Mesenchymal stem cell (in vitro differentiated cells and primary cell): ENCODE measurements at places on chromosomes 7 and 10.

- DNase-seq, result no peak
Observed at GRCh38 chr7:29204491-29205272, 10.1 kb downstream of the CHN2 start.

GRCh38 chr7:98315318-98315993 lies 34.0 kb downstream of the BRI3 start:
- no peak for DNase-seq

DNA sequence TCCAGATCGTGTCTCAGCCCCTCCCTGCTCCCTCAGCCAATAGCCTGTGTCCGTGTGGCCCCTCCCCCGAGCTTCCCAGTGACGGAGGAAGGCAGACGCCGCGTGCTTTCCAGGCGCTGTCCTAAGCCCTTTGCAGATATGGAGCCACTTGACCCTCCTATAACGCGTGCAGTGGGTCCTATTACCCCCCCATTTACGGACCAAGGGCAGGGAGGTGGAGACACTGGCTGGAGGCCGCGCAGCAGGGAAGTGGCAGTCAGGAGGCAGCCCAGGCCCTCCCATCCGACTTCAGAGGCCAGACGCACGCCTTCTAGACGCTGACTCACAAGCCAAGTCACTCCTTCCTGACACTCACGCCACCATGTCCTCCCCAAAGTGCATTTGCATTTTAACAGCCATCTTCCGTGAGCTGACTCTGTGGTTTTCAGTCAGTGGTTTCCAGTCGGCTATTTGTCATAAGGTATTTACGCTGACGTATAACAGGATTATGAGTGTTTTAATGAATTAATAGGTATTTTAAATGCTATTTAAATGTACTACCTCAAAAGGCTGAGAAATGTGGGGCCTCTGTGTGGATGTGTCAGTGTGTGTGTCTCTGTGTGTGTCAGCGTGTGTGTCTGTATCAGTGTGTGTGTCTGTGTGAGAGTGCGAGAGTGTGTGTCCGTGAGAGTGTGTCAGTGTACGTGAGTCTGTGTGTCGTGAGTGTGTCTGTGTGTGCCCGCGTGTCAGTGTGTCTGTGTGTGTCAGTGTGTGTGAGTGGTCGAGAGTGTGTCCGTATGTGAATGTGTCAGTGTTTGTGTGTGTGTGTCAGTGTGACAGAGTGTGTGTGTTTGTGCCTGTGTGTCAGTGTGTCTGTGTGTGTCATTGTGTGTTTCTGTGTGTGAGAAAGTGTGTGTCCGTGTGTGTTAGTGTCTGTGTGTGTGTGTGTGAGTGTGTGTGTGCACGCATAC lies 92.0 kb upstream of the INSIG1 start:
- DNase-seq, result peak; percentile 99

DNA sequence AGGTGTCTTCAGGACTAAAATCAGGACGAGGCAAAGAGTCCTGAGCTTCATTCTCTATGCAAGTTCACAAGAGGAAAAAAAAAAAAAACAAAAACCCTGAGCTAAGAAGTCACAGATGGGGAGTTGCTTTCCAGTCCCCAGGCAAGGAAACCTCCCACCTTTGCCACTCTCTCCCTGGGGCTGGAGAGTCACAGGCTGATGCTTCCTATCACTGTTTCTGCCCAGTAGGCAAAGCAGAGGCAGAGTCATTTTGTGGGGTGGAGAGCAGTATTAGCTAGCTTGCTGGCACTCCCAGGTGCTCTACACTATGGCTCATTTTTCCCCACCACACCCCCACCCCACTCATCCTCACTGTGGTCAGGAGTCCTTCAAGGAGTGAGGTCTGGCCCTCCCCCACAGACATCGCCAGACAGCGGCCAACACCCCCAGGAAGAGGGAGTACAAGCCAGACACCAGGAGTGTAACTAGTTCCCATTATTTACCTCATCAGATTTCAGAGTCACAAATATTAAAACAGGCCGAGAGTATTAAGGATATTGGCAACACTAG lies 34.6 kb upstream of the UNC5B start:
- no peak for DNase-seq

DNA sequence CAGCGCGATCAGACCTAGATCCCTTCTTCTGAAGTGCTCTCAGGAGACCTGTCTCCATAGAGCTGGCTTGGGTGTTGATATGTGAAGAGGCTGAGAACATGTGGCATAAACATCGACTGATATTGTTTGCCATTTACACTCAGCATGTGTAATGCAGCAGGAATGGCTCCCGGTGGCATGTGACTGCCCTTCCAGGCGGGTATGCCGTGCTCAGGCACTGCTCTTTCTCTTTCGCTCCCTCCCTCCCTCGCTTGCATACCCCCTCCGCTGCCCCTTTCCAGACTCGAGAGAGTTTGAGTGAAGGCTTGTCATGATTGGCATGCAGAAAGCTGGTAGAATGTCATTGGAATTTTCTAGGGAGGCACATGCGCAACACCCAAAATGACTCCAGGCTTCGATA lies 107.3 kb upstream of the PDCD4 start:
- no peak for DNase-seq

DNA sequence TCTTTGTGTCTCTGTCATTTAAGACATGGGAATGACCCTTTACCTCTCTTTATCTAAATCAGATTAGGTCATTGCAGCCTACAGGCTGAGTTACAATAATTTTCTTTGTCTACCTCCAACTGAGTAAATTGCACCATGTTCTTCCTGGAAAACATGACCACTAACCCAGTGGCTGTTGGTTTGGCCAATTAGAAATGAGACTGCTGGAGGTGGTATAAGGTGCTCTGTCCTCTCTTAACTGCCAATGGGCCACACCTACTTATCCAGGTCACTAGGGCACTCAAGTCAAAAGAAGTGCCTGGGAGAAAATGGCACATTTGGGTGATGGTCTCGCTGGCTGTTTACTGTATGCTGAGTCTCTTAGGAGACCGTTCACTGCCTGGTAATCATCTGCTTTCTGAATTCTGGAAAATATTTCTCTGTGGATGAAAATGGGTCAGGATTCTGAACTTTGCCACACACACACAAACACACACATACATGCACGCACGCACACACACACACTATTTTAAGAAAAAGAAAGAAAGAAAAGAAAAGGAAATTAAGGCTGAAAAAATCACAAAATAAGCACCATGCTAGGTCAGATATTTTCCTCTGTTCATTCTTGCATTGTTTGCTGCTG lies 16.4 kb downstream of the STAMBPL1 start:
- DNase-seq, result no peak

DNA sequence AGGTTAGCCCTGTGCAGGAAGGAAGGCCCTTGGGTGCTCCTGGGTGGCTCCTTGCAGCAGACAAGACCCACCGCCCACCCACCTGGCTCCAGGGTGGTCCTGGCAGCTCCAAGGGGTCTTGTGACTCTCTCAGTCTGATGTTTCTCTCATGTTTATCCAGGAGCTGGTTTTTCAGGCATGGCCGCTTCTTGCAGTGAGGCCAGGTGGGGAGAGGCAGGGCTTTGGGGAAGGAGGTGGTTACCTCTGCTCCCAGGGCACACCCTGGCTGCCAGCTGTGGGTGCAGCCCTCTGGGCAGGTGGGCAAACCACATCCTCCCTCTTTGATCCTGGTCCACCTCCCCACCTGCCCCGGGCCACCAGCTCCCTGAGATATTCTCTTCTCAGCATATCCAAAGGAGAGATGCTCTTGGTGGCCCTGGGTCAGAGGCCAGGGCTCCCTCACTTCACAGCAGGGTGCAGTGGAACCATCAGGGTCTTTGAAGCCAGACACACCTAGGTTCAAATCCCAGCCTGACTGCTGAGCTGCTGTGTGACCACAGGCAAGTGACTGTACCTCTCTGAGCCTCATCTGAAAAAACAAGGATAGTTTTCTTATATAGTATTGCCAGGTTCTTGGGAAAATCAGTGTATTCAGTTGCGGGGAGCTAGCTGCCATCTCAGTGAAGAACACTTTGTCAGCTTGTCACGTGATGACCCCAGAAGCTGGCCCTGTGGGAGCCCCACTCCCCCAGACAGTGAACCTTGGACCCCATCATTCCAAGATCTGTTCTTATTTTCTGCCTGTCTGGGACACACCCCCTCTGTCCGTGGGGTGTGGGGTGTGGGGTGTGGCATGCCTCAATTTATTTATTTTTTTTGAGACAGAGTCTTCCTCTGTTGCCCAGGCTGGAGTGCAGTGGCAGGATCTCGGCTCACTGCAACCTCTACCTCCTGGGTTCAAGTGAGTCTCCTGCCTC lies 11.5 kb downstream of the GTF2IRD1 start:
- no peak for DNase-seq

GRCh38 chr7:149093228-149093627 lies 2.7 kb upstream of the ZNF786 start:
- DNase-seq, result no peak

GRCh38 chr10:773562-774161 lies 84.2 kb upstream of the DIP2C start:
- no peak for DNase-seq

GRCh38 chr10:97384641-97385040 lies 16.5 kb downstream of the RRP12 start:
- DNase-seq, result no peak
